ENCODE measurements at places on chromosomes 3 and 15.

DNA sequence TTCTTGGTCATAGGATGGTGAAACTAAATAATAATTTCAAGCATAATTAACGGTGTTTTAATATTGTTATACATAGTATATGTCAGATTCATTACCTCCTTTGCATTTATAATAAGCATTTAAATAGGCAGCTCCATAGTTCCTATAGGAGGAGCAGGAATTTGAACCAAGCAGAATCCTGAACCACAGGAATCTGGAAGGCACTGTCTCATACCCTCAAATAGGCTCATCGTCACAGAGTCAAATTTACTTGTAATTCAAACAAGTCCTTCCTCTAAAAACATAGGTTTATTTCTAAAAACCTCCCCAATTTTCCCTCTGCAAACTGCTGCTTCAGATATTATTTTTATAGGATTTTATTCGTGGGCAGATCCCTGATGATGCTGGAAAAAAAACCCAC, 376.3 kb upstream of the ARHGEF26 start:
- DNase-seq = no peak

GRCh38 chr15:81282606-81282895, 41.4 kb downstream of the STARD5 start:
- DNase-seq = no peak

- DNase-seq = peak; percentile 60
Observed at GRCh38 chr3:172232579-172233212, 193.3 kb downstream of the FNDC3B start.

DNA sequence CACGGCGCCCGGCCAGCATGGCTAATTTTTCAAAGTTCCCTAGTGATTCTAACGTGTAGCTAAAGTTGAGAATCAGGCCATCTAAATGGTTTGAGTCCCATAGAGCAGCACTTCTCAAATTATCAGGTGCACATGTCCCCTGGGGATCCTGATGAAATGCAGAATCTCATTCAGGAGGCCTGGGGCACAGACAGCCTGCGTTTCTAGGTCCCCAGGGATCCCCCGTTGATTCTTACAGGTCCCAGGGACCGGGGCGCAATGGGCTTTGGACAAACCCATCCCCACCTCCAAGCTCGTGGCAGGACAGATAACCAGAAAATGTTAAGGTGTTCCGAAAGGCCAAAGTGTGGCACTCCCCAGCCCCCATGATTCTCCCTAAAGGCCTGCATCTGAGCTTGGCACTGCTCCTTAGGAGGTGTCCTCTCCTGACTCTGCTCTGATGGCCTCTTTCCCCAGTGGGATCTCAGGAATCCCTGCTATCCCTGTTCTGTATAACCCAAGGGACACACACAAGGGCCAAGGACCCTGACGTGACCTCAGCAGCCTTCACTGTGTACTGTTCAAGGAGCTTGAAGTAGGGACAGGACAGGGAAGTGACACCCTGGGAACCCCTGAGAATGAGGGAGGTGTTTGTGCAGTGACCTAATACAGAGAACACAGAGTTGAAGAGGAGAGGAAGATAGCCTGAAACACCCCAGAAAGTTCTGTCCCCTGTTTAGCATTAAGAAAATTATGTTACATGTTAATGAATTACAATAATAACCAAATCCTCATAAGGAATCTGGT, 8.0 kb downstream of the LRRK1 start:
- no peak for DNase-seq

GRCh38 chr3:154254527-154254926, 69.8 kb downstream of the DHX36 start:
- DNase-seq = no peak

DNA sequence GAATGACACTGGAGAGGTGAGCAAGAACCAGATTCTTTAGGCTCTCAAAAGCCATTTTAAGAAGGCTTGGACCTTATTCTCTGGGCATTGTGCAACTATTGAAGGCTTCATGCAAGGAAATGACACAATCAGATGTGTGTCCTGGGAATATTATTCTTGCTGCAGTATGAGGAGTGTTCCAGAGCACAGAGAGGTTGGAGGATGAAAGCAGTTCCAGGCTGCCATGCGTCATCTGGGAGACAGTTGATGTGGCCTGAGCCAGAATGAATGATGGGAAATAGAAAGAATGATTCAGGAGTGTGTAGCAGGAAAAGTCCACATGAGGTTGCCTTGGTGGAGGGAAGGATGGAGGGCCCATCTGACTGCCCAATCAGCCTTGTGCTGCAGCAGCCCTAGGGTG, 123.1 kb downstream of the CHCHD6 start:
- no peak for DNase-seq

All from muscle of arm (tissue), 14 donors.